ENCODE measurements at places on chromosomes 1 and 21.

DNA sequence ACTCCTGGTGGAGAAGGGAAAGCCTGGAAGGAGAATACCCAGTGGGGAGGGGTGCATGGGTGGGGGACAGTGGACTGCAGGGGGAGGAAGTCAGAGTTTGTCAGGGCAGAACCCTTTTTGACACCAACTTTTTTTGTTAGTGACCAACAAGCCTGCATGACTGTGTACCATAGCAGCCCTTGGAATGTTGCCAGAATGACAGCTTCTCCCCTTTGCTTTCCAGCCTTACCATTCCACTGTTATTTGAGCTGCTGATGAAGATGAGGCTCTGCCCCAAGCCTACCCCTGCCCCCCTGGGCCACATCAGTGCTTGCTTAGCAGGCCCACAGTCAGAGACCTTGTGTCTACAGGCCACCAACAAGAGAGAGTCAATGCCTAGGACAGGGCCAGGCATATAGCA is 341.2 kb downstream of the HHAT start:
- no peak for DNase-seq

DNA sequence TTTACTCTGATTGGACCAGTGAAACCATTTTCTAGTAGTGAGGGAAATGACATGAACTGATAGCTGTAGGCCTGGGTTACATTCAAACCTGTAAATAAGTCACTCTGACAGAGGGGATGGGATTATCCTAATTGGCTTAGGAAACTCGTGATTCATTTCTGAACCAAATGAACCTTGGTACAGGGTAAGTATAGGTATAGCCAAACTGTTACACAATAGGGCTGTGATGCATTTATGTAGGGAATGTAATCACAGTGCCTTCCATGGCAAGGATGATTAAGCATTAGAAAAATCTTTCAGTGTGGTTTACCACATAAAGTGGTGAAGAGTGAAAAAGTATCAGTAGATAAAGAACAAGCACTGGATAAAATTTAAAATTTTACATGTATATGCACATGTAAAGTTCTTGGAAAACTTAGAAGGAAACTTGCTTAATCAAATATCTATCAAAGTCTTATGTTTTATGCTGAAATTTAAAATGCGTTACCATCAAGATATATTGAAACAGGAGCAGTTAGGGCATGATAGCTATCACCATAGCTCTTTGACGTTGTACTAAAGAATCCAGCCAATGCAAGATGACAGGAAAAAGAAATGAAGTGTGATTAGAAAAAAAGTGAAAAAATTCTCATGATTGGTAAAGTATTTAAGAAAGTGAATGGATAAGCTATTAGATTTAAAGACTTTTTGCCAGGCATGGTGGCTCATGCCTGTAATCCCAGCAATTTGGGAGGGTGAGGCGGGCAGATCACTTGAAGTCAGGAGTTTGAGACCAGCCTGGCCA is 63.0 kb downstream of the RABGAP1L start:
- no peak for DNase-seq

DNA sequence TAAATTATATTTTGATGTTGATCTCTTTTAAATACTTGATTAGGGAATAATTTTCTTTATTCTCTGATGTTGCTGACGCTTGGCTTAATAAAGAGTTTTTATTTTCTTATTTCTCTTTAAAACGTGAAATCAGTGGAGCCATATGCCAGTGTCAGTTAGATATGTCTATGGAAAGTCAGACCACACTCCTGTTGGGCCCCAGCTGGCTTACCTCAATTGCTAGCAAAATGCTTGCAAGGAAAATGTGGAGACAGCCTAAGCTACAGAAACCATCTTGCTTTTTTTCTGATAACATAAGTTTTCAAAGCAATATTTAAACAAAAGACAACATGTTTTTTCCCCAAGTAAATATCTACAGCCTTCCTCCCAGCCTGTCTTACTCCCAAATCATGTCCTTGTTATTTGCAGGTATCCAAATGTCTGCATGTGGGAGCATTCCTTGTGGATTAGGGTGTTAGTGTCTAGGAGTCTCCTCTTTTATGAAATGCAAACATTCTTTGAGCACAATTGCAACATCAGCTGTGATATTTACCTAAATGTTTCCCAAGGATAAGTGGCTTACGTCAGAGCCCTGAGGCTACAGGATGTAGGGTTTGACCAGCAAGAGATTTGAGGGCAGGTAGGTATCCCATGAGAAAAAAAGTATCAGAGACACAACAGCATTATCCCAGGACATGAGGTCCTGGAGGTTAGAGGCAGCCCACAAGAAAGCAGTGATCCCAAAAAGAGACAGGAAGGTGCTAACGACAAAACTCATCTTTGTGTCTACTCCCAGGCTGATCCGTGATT is 117.2 kb upstream of the KCNJ15 start:
- no peak for DNase-seq

DNA sequence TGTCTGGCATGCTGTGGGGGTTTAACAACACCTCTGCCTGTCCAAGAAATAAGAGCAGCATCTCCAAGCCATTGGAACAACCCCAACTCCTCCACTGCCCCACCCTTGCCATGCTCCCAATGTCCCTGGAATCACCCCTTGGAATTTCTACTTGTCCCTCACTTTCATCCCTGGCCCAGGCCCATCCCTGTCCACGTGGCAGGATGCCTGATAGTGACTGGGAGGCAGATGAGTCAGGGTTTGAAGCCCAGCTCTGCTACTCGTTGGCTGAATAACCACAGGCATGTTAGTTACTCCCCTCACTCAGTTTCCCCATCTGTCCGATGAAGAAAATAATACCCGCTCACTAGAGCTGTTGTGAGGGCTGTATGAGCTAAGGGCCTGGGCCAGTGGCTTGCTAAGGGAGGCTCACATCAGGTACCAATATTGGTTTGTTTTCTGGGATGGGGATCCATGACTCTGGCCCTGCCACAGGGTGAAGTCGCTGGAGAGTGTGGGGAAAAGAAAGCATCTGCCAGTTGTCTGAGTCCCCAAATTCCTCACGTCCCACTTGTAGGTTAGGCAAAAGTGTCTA is 99.4 kb upstream of the TLR5 start:
- DNase-seq: no peak

Data from NCI-H2107 (cell line).